ENCODE measurements at places on chromosomes 7 and 10. TPM values are rescaled to one million over a fixed set of nuclear protein-coding genes. Genes with fewer than 3 reads are reported as not detected.

Gene PNLIPRP3
- not detected for total RNA-seq

DNA sequence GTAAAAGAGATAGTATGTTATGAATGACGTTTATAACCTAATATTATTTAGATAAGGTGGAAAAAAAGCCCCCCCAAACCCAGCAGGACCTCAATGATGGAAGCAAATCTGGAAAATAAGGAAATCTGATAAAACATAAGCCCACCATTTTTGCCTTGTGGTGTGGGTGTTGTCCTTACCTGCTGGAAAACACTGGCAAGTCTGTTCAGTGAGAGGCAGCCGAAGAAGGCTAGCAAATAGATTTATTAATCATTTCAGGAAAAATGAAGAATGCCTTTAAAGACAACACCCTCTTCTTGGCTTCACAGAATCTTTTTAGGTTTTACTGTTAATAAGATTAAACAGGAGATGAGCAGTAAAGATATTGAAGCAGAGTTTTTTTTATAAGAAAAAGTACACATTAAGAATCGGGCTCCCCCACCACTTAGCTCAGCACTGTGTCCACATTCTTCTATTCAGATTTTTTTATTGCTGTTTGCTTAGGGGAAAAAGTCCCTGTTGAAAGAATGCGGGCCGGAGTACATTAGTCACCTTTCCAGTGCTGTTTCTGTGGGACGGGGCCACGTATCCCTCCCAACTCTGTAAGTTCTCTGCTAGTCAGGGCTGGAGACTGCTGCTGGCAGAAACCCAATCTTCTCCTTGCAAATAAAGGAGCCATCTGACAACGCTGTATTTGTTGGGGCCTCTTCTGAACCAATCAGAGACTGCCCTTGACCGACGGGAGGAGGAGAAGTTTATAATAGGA is 104.1 kb downstream of the EVX1 start:
- no peak for DNase-seq

DNA sequence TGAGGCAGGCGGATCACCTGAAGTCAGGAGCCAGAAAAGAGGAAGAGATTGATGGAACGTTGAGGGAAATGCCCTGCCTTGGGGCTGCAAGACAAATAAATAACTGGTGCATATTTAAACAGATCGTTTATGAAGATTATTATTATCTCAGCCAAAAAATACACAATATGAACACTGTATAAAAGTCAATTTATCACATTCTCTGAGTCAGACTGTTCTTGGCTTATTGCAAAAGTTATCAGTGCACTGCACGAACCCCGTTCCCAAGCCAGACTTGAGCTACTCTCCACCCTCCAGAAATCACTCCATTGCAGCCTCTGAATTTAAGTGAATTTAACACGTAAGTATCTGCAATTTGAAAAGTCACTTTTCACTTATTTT is 1.6 kb downstream of the DNMBP start:
- DNase-seq: no peak

DNA sequence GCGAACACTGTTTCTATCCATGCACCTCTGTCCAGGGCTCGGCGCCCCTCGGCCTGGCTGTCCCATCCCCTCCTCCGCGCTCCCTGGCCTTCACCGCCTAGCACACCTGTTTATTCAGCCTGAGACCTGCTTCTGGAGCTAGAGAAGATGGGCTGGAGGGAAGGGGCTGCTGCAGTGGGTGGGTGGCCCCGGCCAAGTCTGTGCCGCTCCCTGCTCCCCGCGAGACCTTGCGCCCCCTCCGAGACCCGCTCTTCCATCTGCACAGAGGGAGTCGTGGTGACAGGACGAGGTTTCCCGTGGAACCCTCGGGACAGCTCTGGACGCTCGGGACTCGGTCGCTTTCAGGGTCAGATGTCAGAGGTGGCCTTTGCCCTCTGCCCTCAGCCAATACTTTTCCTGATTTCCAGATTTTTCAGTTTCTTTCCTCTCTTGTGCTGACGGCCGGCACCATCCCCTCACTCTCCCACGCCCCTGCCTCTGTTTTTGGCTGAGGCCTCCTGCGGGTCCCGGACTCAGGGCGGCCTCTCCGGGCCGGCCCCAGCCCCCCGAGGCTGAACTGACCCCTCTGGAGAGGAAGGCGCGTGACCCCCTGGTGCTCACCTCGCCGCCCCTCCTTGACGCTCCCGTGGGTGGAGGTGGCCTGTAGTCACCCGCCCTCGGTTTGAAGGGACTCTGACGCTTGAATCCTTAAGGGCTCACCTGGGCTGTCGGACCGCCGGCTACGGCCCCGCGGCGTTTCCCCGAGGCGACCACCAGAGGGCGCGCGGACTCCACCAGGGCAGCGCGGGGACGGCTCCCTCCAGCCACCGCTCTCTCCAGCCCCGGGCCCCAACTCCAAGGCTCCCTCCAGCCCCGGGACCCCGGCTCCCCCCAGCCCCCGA is 15.6 kb downstream of the SHH start:
- peak; percentile 71 for DNase-seq

DNA sequence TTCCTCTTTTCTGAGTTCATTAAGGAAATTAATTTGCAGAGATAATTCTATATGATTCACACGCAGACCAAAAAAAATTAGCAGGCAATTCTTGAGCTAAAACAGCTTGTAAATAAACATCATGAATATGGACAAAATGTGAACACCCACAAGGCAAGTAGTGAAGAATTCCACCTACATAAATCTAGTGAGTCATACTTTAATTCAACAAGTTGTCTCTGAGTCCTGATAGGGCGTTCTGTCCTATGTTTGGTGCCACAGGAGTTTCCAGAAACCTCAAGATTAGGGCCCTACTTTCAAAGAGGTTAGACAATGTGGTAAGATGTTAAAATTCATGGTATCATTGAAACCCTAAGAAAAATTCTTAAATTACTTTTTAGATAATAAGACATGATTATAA is 122.3 kb downstream of the SGMS1 start:
- no peak for DNase-seq
